ENCODE measurements at places on chromosomes 2 and 18.

DNA sequence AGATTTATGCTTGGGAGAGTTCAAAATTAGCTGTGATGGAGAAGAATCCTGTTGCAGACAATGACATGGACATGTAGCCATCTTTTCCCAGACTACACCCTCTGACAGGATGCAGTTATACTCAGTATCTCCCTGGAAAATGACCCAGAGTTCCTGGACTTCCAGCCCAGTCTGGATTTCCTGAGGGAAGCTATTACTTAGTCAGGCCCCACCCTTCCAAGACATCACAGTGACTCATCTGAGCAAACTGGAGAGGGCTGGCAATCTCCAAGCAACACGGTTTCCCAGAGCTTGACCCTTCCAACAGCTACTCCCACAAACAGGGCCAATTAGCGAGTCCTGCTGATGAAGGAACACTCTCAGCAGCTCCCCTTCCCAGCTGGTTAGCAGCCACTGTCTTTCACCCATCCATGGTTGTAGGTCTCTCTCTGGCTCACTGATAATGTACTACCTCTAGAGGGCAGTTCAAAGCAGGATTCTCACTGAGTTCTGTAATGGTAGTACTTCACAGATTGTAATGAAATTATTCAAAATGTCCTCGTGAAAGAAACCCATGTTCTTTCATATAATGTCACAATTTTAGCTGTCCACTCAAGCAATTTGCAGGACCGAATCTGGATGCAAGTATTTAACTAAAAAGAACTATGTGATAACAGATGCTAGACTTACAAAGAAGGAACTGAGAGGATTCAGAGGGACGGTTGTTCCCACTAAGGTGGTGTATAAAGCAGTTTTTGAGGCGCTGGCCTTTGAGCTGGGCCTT is 110.2 kb downstream of the MDH1 start:
- peak; percentile 96 for DNase-seq

DNA sequence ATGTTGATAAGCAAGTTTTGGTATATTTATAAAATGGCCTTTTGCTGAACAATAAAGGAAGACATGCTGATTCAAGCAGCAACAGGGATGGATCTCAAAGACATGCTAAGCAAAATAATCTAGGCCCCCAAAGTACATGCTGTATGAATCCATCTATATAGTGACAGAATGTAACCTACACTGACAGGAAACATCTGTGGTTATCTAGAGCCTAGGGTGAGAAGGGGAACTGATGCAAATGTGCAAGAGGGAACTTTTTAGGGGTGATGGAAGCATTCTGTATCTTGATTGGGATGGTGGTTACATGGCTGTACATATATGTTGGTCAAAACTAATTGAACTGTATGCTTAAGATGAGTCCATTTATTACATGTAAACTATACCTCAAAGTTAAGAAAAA is 24.2 kb downstream of the CNRIP1 start:
- no peak for DNase-seq

DNA sequence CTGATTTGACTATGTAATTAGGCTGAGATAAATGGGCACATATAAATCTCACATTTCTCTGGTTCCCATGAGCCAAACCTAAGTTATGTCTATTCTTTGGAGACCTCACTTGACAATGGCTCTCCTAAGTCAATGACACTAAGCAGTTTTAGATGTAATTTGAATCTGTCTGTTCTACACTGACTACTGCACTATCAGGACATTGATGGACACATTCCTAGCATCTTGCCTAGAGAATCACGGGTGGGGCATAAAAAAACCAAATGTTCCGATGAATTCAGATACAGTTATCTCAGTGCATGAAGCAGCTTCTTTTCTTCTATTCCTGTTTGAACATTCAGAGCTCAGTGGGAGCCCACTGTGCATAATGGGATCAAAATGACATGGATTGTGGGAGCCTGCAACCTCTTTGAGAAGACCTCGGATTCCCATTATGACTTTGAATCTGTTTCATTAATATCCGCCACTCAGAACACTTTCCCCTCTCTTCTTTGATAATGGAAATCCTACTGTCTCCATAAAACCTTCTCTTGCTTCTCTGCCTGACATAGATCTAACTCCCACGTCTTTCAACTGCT is 110.8 kb downstream of the FSHR start:
- no peak for DNase-seq

DNA sequence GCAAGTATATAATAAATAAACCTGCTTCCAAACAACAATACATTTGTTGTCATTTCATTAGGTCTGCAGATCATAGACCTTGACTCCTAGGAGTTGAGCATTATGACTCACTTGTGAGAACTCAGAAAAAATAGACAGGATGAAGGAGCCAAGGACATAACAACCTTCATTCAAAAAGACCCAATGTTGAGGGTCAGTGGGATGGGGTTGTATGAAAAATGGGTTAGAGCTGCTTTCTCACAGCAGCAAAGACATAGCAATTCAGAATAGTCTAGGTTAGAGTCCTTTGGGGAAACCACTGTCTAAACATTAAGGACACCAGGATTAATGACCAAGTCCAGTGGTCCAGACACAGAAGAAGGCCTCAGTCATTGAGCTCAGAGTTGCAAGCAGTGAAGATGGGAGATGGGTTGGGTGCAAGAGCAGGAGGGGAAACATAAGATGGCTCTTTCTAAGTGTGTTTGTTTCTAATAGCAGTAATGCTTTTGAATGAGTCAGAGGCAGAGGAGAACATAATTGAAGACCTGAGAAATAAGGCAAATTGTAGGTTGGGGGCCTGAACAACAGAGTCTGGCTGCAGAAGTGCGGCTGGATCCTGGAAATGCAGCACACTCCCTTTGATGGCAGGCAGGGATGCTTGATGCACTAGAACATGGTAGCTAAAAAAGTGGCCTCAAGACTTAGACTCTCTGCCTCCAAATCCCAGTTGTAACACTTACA is 3.7 kb upstream of the SERPINB10 start:
- DNase-seq, result no peak

DNA sequence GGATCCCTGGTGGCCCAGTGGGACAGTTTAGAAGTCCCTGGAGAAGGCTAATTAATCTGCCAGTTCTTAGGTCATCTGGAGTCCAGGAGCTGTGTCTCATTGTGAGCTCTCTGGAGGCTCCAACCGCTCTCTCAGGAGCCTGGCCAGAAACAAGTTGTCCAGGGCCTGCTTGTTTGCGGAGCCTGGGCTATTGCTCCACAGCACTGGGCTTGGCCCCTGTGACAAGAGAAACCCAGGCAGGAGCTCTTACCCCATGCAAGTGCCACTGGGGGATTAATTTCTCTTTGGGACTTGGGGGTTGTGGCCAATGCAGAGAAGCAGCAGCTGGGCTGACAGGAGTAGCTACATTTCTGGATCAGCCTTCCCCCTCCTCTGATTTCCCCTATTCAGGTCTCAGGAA is 24.5 kb upstream of the TNP1 start:
- no peak for DNase-seq

GRCh38 chr2:8193686-8194615 is 487.9 kb upstream of the ID2 start:
- no peak for DNase-seq

- DNase-seq, result peak; percentile 47
Measured at GRCh38 chr2:70708376-70709199, 59.4 kb downstream of the ADD2 start.

- DNase-seq, result no peak
Measured at GRCh38 chr18:55764386-55764785, 176.4 kb upstream of the TCF4 start.

GRCh38 chr18:31736630-31737029 is 24.1 kb downstream of the SLC25A52 start:
- DNase-seq, result no peak

GRCh38 chr18:23912356-23912755 is 102.2 kb upstream of the TTC39C start:
- peak; percentile 16 for DNase-seq

DNA sequence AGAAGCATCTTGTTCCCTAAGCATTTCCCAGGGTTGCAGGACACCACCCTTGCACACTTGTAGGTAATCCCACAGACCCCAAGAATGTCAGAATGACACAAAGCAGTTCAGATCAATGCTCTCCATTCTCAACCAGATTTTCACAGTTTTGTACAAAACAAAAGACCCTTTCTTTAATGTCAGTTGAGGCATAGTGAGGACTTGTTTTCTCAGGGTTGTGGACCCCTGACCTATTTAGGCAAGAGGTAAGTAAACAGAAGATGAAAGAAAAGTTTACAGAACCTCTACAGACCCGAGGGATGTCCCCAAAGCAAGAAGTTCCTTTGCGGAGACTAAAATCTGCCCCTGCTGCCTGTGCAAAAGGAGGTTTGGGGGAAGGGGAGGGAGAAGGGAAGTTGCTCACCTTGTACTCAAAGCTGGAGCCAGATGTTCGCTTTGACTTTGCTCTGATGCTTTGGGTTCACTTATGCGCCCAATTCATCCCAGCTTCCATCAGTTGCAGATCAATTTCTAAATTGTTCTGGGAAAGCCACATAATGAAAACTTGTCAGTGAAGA is 635.4 kb downstream of the EPHA4 start:
- no peak for DNase-seq

DNA sequence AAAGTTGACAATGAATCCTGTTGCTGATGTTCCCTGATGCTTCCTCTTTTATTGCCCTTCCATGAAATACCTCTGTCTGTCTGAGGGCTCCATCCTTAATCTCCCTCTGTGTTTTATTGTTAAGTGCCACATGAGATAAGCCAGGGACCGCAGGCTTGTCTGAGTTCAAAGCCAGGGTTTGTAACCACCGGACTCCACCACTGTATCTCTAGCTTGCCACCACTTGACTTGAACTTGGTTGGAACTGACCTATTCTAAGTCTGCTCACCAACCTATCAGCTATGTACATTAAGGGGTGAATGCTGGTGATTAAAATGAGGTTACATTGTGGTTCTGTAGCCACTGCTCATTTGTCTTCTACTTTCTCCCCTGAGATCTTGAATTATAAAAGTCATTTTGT is 328.5 kb upstream of the ZEB2 start:
- no peak for DNase-seq

GRCh38 chr2:46962751-46963150 is 47.1 kb upstream of the MCFD2 start:
- DNase-seq, result no peak

DNA sequence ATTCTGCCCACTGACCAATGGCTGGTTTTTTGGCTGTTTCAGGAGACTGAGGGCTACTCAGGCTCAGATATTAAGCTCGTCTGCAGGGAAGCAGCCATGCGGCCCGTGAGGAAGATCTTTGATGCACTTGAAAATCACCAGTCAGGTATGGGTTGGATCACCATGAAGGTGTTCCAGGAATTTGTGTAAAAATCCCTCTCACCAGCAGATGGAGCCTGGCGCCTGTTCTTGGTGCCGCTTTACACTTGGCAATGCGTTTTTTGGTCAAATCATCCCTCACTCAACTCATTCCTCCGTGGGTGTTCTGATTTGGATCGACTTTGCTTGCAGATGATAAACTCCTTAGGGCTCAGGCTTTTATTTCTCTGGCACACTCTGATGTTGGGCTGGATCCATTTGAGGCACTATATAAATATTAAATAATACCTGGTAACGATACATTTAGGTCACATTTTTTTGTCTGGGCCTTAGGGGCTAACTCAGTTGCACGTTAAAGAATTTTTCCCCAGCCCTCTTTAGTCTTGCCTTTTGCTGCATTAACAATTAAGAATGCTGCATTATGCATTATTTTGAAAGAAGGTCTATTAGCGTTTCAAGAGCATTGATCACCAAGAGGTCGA is 50.0 kb downstream of the HDHD2 start:
- DNase-seq, result peak; percentile 56

DNA sequence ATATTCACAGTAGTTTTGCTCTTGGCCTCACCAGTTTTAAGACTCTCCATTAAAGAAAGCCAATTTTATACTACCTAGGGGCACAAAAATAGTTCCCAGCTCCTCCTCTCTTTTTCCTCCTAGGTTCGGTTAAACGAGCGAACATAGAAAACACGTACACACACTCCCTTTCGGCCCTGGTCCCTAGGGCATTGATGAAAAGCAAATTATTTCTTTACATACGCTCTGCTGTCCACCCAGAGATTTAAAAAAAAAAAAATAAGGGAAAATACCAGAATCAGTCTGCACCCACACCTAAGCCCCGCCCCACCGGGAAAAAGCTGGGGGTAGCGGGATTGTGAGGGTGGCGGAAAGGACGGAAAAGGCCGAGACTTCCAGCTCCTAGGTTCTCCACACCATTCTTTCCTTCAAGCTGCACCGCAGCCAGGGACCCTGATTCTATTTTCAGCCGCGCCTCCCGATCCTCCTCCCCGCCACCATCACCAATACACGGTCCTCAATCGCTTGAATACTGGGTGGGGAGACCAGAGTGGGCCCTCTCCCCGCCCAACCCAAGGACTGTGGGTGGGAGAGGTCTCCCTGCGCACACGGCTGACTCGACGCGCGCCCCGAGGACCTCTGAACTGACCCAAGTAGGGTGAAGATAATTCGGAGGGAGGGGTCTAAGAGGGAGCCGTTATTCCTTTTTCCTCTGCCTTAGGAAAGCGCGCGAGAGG is 769 bp downstream of the ATF2 start:
- peak; percentile 48 for DNase-seq

- no peak for DNase-seq
Measured at GRCh38 chr18:48918660-48919456, 31.9 kb downstream of the SMAD7 start.

GRCh38 chr2:8604262-8604661 is 77.6 kb upstream of the ID2 start:
- DNase-seq, result peak; percentile 65

DNA sequence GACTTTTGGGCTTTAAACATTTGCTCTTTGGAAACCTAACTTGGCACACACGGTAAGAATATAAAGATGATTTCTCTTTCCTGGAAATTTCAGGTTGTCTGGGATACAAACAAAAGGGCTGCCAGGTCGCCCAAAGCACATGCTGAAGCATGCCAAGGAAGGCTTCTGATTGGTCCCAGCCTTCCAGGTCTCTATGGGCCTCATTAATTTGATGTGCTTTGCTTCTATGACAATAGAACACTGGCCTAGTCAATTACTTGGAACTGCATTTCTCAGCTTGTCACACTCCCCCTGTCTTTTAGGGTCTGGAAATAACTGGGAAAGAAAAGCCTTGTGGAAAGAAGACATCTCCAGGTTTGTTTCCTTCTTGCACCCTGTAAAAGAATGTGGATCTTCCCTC is 228.9 kb downstream of the ADCYAP1 start:
- DNase-seq, result no peak

GRCh38 chr2:137262594-137262993 is 497.2 kb downstream of the THSD7B start:
- no peak for DNase-seq

- DNase-seq, result no peak
Measured at GRCh38 chr2:22786817-22787216, 598.2 kb upstream of the KLHL29 start.

GRCh38 chr2:32863803-32864202 is 83.0 kb upstream of the LTBP1 start:
- no peak for DNase-seq

DNA sequence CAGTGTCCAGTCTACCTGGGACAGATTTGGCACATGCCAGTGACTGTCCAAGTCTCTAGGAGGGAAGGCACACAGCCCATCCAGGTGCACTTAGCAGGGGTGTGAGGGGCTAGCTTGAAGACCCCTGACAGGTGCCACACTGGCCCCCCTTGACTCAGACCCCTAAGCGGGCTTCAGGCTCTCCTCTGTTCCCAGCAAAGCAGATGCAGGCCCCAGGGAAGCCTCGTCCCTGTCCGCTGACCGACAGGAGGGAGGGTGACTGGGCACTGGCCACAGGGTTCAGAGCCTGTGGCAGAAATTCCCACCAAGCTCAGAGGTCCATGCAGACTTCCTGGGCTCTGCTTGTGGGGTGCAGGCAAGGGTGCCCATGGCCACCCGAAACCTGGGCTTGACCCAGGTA is 239.8 kb upstream of the MYT1L start:
- no peak for DNase-seq

All from fibroblast of mammary gland (primary cell).